A549 treated with GW870086 at 1 μM for 4 hours (cell line): ENCODE measurements at places on chromosomes 7 and 10. TPM values are rescaled to one million over a fixed set of nuclear protein-coding genes. Genes with fewer than 3 reads are reported as not detected.

Gene PRKAR2B
- total RNA-seq = 2.4 to 3.4 TPM (median 2.8 TPM) in 5 replicates

Gene PCBD1
- total RNA-seq = 180 to 257 TPM (median 238 TPM) in 5 replicates

Gene PDE6C
- total RNA-seq = not detected in 5 replicates

Gene MCM10
- total RNA-seq = 19.7 to 24.0 TPM (median 21.3 TPM) in 5 replicates

Gene ACTR1A
- total RNA-seq = 84.9 to 99.9 TPM (median 92.0 TPM) in 5 replicates

Gene HOXA1
- total RNA-seq = 2.2 to 3.9 TPM (median 3.3 TPM) in 5 replicates

Gene MBL2
- not detected in 5 replicates for total RNA-seq

Gene ANXA7
- total RNA-seq = 109 to 125 TPM (median 114 TPM) in 5 replicates

Gene EVX1
- 0.09 to 0.27 TPM (median 0.11 TPM) in 5 replicates for total RNA-seq

Gene LRRC18
- not detected in 5 replicates for total RNA-seq

Gene ARMH3
- 10.0 to 12.2 TPM (median 11.1 TPM) in 5 replicates for total RNA-seq

Gene CTAGE4
- total RNA-seq = not detected in 5 replicates

Gene SLC18A3
- total RNA-seq = not detected in 5 replicates

Gene GALNT17
- not detected in 5 replicates for total RNA-seq

Gene LIPM
- not detected in 5 replicates for total RNA-seq

Gene ZNF804B
- total RNA-seq = not detected in 5 replicates

Gene MACC1
- not detected in 5 replicates for total RNA-seq
